Endothelial cell (in vitro differentiated cells): ENCODE measurements at places on chromosomes 4 and X.

DNA sequence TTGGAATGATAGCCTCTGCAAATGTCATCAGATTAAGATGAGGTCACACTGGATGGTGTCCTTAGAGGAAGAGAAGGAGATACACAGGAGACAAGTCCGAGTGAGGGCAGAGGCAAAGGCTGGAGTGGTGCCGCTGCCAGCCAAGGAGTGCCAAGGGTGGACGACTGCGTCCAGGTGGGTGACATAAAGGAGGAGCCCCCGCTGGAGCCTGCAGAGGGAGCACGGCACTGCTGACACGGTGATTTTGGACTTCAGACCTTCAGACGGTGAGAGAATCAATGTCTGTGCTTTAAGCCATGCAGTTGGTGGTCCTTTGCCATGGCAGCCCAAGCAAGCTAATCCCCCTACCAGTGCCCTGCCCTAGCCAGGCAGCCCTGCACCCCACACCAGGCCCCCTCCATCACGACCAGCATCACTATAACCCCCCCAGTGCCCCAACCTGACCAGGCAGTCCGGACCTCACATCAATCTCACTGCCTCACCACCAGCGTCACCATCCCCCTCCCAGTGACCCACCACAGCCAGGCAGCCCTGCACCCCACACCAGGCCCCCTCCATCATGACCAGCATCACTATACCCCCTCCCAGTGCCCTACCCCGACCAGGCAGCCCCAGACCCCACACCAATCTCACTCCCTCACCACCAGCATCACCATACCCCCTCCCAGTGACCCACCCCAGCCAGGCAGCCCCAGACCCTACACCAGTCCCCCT lies 130.0 kb downstream of the HMX1 start:
- H3K4me1 ChIP-seq: no peaks in the 10 kb centered on the region
- H3K27ac ChIP-seq: no peak overlapping the region
- H3K36me3 ChIP-seq: no peaks in the 10 kb centered on the region
- DNase-seq: no peak
- no peak overlapping the region for H3K4me3 ChIP-seq
- peaks cover 6% of the 10 kb centered on the region for H3K27me3 ChIP-seq

GRCh38 chr4:62096881-62097280 lies 896.8 kb downstream of the ADGRL3 start:
- peaks cover 2% of the 10 kb centered on the region for H3K27me3 ChIP-seq
- H3K4me3 ChIP-seq: no peak overlapping the region
- DNase-seq: no peak
- H3K4me1 ChIP-seq: peaks cover 9% of the 10 kb centered on the region
- H3K27ac ChIP-seq: no peak overlapping the region

DNA sequence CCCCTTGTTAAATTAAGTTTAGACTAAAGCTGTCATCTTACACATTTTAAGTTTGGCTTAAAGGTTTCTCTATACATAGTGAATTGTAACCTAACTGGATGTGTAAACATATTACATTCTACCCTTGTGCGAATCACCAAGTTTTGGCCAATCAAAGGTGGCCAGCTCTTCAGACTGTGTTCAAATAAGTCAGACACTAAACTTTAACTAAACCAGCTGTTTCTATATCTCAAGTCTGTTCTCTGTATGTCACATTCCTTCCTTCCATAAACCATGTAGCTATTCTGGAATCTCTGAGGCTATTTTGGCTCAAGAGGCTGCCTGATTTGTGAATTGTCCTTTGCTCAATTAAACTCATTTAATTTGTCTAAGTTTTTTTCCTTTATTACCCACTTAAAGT lies 6.7 kb downstream of the SULT1B1 start:
- no peak overlapping the region for H3K4me3 ChIP-seq
- H3K36me3 ChIP-seq: no peaks in the 10 kb centered on the region
- H3K27ac ChIP-seq: no peak overlapping the region
- no peaks in the 10 kb centered on the region for H3K4me1 ChIP-seq
- no peak for DNase-seq

GRCh38 chr4:3827616-3828492 lies 61.7 kb downstream of the ADRA2C start:
- H3K4me3 ChIP-seq: no peak overlapping the region
- DNase-seq: no peak
- peaks cover 11% of the 10 kb centered on the region for H3K27me3 ChIP-seq
- no peaks in the 10 kb centered on the region for H3K36me3 ChIP-seq

DNA sequence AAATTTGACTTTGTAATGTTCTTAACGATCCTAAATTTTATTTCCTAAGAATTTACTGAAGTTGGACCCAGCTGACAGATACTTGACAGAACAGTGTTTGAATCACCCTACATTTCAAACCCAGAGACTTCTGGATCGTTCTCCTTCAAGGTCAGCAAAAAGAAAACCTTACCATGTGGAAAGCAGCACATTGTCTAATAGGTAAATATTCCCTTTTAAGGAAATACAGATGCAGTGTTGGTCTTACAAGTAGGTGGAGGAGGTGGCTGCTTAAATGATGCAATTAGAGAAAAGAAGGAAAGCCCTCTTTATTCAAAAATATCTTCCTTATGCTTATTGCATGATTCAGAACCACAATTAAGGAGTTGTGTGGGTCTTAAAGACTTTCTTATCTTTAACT lies 73.5 kb downstream of the RS1 start:
- H3K4me3 ChIP-seq: no peak overlapping the region
- H3K36me3 ChIP-seq: no peaks in the 10 kb centered on the region
- peaks cover 2% of the 10 kb centered on the region for H3K27me3 ChIP-seq
- no peak for DNase-seq

- no peak overlapping the region for H3K27ac ChIP-seq
- no peak overlapping the region for H3K4me3 ChIP-seq
- no peak for DNase-seq
- no peaks in the 10 kb centered on the region for H3K36me3 ChIP-seq
- no peaks in the 10 kb centered on the region for H3K4me1 ChIP-seq
These were observed 297.5 kb upstream of the KLF3 start for GRCh38 chr4:38366456-38366855.

GRCh38 chr4:2482693-2483092 lies 13.8 kb downstream of the RNF4 start:
- DNase-seq: no peak
- H3K27me3 ChIP-seq: peaks cover 3% of the 10 kb centered on the region
- H3K27ac ChIP-seq: peak overlapping the region; percentile 85
- H3K4me3 ChIP-seq: no peak overlapping the region
- H3K4me1 ChIP-seq: peaks cover 50% of the 10 kb centered on the region

DNA sequence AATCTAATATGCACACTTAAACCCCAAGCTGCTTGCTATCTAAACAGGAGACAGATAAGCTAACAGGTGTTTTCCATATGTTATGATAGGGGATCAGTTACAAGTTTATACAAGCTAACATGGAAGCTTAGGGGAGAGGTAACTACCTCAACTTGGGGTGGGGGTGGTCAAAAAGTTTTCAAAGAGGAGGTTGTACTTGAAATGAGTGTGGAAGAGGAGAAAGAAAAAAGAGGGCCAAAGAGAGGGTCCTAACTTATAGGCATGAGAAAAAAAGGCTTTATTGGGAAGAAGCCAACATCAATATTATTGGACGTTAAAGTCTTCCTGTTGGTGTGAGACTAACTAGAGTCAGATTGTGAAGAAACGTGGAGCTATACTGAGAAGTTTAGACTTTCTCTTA lies 205.9 kb downstream of the NDST4 start:
- H3K4me1 ChIP-seq: no peaks in the 10 kb centered on the region
- H3K27ac ChIP-seq: no peak overlapping the region
- H3K27me3 ChIP-seq: no peaks in the 10 kb centered on the region
- H3K4me3 ChIP-seq: no peak overlapping the region
- DNase-seq: no peak
- H3K36me3 ChIP-seq: no peaks in the 10 kb centered on the region

DNA sequence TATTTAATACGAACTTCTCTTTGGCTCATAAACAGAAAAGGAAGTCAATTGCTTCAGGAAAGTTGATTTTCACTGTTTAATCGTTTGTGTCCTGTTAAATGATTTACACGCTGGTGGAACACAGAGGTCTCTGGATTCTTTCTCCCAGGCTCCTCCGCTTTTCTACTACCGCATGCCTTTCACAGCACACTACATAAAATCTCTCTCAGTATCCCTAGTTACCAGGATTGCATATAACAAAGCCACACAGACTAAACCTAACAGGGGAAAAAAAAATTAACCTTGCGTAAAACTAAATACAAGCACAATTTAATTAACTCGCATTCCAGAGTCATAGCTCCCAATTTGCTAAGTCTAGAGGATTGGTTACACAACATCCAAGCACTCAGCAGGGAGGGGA lies 133.9 kb downstream of the CORIN start:
- H3K27me3 ChIP-seq: no peaks in the 10 kb centered on the region
- H3K36me3 ChIP-seq: no peaks in the 10 kb centered on the region
- no peak overlapping the region for H3K27ac ChIP-seq
- no peak for DNase-seq
- H3K4me3 ChIP-seq: no peak overlapping the region

- no peaks in the 10 kb centered on the region for H3K36me3 ChIP-seq
- no peak overlapping the region for H3K27ac ChIP-seq
- no peak for DNase-seq
- peaks cover 6% of the 10 kb centered on the region for H3K4me1 ChIP-seq
These were observed 6.8 kb upstream of the BCOR start for GRCh38 chrX:40104630-40104984.

DNA sequence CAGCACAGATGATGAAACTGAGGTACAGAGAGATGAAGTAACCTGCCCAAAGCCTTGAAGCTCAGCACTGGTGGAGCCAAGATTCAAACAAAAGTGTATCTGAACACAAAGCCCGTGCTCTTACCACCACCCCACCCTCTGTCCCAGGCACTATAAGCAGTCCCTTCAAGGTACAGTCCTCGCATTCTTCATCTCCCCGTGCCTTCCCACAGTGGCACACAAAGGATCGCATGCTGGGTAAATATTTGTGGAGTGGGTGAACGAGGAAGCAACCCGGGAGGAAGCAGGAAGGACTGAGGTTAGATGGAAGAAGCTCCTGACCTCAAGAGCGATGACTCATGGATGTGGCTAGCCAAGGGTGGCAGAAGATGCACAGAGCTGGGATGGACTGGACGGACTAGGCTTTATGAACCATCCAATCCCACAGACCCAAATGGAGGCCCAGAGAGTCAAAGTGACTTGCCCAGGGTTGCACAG lies 18.4 kb downstream of the IQSEC2 start:
- H3K27me3 ChIP-seq: peaks cover 6% of the 10 kb centered on the region
- DNase-seq: no peak
- H3K4me3 ChIP-seq: no peak overlapping the region
- peaks cover 2% of the 10 kb centered on the region for H3K36me3 ChIP-seq

- no peaks in the 10 kb centered on the region for H3K4me1 ChIP-seq
- H3K27ac ChIP-seq: no peak overlapping the region
- H3K36me3 ChIP-seq: no peaks in the 10 kb centered on the region
- H3K27me3 ChIP-seq: no peaks in the 10 kb centered on the region
These were observed 441.0 kb upstream of the TENM3 start for GRCh38 chr4:181802207-181802606.

GRCh38 chrX:53511322-53511721 lies 77.2 kb upstream of the HSD17B10 start:
- no peaks in the 10 kb centered on the region for H3K36me3 ChIP-seq
- no peak overlapping the region for H3K4me3 ChIP-seq
- no peak overlapping the region for H3K27ac ChIP-seq
- H3K27me3 ChIP-seq: no peaks in the 10 kb centered on the region
- DNase-seq: no peak

- H3K27ac ChIP-seq: no peak overlapping the region
- no peaks in the 10 kb centered on the region for H3K36me3 ChIP-seq
- no peak for DNase-seq
- H3K27me3 ChIP-seq: no peaks in the 10 kb centered on the region
- H3K4me1 ChIP-seq: peaks cover 16% of the 10 kb centered on the region
- H3K4me3 ChIP-seq: no peak overlapping the region
These were observed 156.6 kb upstream of the SCML1 start for GRCh38 chrX:17580539-17581152.

- H3K4me1 ChIP-seq: peaks cover 6% of the 10 kb centered on the region
- no peak overlapping the region for H3K4me3 ChIP-seq
- no peaks in the 10 kb centered on the region for H3K27me3 ChIP-seq
- DNase-seq: no peak
- no peak overlapping the region for H3K27ac ChIP-seq
- no peaks in the 10 kb centered on the region for H3K36me3 ChIP-seq
These were observed 8.7 kb upstream of the CDS1 start for GRCh38 chr4:84574069-84574720.

DNA sequence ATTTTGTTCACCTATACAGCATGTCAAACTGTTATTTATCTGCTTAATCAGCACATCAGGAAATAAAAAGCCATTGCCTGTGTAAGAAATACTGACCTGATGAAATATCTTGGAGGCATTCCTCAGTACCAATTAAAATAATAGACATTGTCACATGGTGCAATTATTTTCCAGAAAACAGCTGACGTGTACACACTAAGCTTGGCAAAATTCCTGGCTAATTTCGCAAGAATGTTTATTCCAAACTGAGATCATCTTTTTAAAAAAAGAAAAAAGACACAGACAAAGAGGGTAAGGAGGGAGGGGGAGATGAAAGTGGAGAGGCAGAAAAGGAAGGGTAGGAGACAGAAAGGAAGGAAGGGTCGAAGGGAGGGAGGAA lies 61.9 kb upstream of the NFKB1 start:
- peaks cover 3% of the 10 kb centered on the region for H3K36me3 ChIP-seq
- DNase-seq: no peak
- H3K4me1 ChIP-seq: peaks cover 31% of the 10 kb centered on the region
- no peak overlapping the region for H3K27ac ChIP-seq

DNA sequence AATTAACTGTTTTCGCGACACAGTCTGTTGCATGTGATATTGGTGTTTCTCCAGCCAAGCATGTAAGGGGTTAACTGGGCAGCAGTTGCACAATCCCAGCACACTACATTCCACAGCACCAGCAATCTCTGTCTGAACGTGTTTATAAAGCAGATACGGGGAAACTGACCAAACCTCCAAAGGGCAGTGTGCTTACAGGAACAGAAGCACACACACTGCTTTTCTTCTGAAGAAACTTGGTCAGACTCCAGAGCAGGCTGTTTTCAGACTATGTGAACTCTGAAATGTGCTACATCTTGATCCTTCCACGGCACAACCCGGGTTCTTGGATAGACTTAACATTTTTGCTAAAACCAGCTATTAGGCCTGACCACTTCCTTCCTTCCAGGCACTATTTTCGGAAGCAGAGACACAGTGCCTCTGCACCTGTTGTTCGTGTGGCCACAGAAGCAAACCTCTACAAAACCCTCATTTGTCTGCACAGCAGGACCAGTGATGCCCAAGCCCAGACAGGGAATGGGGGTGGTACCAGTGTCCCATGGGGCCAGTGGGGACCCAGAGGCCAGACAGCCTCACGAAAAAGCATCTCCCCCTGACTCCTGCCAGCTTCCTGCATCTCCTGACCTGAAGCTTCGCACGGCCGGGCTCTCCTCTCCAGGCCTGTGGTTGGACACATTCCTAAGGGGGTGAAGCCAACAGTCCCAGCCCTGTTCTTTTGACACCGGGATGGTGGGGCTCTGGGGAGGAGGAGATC lies 90.1 kb downstream of the IRF2 start:
- H3K4me3 ChIP-seq: no peak overlapping the region
- peak overlapping the region; percentile 32 for H3K27ac ChIP-seq
- DNase-seq: no peak
- peaks cover 6% of the 10 kb centered on the region for H3K27me3 ChIP-seq
- H3K36me3 ChIP-seq: peaks cover 28% of the 10 kb centered on the region

- peaks cover 1% of the 10 kb centered on the region for H3K27me3 ChIP-seq
- H3K4me1 ChIP-seq: no peaks in the 10 kb centered on the region
- no peak for DNase-seq
- H3K36me3 ChIP-seq: no peaks in the 10 kb centered on the region
These were observed 41.3 kb upstream of the GLRA3 start for GRCh38 chr4:174870311-174870710.
